ENCODE measurements at places on chromosomes 16 and 17.

- no peak for DNase-seq
Observed at GRCh38 chr17:39937447-39937846, 9.9 kb downstream of the LRRC3C start.

GRCh38 chr17:21041741-21042457 is 912 bp downstream of the USP22 start:
- DNase-seq: peak; percentile 29

DNA sequence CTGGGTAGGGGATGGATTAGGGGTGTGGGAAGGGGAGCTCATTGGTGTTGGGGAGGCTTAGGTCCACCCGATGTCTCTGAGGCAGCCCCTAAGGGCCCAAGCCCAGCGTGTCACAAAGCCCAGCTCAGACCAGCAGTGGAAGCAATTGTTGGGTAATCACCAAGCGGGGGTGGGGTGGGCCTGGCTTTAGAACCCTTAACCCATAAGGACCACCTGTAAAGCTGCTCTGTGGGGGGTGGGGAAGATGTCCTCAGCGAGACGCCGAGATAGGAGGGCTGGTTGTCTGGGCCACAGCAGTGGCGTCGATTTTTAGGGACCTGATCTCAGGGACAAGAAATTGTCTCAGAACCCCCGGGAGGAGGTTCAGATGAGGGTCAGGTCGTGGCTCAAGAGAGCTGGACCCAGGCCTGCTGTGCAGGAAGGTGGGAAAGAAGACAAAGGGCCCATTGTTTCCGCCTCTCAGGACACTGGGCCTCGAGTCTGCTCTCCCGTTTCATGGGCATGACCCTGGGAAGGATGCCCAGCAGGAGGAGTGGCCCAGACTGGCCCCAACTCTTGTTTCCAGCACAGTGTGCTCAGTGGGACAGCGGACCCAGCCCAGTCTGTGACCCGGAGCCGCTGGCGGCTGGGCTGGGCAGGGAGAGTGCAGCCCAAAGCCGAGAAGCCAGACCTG is 15.9 kb downstream of the ST6GALNAC2 start:
- no peak for DNase-seq

DNA sequence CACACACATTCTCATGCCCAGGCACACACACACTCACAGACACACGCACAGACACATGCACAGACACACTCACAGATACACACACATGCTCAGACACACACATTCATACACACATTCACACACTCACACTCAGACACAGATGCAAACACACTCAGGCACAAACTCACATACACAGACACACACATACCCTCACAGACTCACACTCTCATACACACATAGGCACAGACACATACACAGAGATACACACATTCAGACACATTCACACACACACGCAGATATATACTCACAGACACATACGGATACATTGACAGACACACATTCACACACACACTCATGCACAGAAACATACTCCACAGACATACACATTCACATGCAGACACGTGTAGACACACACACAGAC is 89.6 kb downstream of the RBFOX3 start:
- DNase-seq: no peak

DNA sequence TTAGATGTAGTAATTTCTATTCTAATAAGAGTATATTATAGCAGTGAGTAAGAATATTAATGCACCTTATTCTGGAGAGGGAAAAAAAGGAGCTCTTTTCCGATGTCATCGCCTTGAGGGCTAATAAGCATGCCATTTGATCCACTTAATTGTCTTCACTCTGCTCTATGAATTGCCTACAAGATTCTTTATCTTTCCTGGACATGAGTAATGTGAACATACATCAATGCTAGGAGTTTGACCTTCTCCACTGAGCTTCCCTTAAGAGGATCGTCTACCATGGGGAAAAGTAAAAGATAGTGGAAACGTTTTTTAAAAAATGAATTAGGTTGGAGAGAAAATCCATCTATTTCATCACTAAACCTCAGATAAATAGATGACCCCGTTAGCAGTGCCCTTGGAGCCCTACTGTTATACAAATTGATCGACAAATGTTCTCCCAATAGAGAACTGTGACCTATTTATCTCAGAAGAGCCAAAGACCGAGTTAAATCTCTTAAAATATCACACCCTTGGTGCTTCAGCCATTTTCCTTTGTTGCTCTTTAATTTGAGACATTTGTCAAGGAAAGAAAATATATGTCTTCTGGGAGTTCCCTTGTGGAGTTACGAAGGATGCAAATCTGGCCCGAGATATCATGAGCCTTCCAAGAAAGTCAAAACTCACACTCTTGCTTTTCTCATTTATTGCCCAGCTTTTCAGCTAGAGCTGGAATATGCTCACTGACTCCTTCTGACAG is 898.5 kb downstream of the KCNJ2 start:
- DNase-seq: no peak

DNA sequence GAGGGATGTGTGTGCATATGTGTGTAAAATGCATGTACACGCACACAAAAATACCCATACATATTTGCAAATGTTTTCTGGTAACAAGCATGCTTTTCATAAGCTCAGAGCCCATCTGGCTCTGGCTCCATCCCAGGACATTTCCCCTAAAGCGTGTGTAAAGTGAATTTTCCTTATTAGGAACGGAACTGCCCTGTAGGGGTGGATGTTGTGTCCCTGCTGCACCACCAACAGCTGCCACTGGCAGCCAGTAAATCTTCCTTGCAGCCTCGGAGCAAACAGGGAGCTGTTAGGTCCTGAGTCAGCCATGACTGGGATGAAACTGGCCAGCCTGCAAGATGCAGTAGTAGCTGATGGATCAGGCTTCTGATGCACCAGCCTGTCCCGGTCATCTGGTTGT is 393.5 kb downstream of the UTP18 start:
- no peak for DNase-seq

All from activated gamma-delta T cell (primary cell).